Left ventricle myocardium inferior (tissue), 1 donor: ENCODE measurements at places on chromosomes 6 and 20.

DNA sequence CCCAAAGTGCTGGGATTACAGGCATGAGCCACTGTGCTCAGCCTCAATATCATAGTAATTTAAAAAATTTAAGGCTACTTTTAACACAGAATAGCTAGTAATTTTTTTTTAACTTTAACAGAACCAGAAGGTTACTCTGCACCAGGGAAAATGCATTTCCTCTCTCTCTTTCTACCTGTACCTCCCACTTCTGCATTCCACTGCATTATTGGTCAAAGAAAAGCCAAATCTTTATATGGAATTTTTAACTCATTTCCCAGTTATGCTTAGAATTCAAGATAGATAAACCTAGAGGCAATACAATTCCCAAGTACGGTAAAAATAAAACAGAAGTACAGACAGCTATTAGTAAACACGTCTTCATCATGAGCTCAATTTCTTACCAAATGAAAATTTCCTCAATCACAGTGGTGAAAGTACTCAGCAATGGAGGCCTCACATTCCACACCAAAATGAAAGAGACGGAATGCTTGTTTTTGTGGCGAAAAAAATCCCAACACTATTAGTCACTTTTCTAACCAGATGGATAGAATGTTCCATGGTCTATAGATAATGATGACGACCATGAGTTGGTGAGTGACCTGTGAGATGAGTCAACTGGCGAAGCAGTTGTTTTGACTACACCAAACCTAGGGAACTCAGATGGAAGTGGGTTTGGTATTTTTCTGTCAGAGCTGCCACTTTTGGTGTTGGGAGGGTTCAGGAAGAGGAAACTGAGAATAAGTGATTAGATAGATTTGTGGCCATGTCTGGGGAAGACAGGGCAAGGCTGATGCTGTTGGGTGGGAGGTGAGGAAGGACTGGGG, 104.7 kb upstream of the SGK1 start:
- no peak for DNase-seq

DNA sequence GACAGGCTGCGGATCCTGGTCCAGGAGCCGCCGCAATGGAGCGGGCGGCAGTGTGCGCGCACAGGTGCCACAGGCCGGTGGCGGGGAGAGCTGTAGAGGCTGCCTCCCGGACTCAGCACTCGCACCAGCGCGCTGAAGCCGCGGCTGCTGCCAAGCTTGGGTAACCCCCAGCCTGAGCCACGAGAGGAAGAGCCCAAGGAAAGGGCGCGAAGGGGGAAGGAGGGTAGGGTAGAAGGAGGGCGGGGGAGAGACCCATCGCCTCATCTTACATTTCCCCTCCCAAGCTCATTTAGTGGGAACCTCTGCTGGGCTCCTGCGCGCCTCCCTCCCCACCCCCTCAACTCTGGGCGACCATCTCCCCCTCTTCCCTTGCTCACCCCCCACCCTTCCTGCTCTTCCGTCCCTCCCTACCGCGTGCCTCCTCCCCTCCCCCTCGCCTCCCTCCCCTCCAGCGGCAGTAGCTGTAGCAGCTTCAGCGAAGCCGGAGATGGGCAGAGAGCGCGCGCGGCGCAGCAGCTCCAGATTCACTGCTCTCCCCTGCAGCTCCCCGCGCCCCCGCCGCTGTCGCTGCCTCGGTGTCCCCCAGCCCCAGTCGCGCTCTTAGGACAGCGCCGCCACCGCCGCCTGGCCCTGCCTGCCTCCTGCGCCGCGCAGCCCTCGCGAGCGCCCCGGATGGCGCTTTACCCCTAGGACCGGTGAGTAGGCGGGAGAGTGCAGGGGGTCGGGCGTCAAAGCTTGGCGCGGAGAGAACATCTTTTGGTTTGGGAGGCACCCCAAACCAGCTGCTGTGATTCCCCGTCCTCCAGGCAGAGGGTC, at the start of gene FUT9:
TSS of gene FUT9 (plus strand) at position 457 of the 816 bp plus-strand sequence. CDS start 187,182 bp downstream, outside the sequence.
- no peak for DNase-seq

DNA sequence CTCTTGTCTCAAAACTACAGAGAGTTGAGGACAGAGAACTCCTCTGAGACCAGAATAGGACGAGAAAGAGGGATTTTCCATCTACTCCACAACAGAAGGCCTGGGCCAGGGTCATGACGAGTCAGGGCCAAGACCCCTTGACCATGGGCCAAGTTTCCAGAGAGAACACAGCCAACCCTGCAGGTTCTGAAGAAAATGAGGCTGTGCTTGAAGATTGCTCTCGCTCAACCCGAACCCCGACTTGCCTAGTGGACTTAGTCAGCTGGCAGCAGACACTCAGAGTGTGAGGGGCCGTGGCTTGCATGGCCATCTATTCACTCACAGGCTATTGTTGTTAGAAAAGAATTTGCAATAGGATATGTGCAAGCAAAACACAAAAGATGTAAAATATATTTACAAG, 54.5 kb downstream of the TMEM242 start:
- peak; percentile 50 for DNase-seq

DNA sequence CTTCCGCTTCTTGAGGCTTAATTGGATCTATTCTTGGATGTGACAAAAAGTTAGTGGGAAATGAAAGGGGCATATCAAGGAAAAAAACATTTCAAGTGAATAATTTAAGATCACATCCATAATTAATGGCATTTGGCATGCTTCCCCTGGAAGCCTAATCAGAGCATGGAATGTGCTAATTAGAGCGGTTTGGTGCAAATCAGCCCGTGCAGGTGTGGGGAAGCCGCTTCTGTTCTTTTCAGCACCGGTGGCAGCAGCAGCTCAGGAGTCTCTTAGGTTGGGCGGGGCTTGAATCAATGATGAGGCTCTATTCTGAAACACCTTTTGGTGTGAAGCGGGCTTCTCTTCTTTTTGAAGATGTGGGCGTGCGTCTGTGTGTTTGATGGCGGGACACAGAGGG, 301.2 kb downstream of the LRFN2 start:
- no peak for DNase-seq

GRCh38 chr20:36307412-36308325, 1.5 kb downstream of the DLGAP4 start:
- no peak for DNase-seq

DNA sequence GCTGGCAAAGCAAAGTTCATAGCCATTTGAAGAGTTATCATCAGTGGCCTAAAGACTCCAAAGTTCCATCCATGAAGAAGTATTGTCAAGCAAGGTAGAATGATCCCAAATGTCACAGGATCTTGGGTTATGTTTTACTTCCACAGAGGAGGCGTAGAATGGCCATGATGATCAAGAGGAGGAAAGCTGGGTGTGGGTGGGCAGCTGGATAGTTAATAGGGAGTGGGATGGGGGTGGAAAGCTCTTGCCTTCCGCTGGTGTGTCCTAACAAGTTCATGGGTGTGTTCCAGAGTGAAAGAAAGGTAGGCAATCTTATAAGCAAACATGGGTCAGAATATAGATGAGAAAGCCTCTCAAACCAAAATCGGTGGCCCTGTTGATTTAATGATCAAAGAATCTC, 38.4 kb downstream of the PIGU start:
- DNase-seq = no peak

GRCh38 chr20:4721719-4722118, at the start of gene PRND:
Gene PRND (plus strand): TSS chr20:4721909. CDS start chr20:4724552, 2,643 bp downstream.
- DNase-seq = no peak
